Heart right ventricle (tissue), 16 donors: ENCODE measurements at places on chromosomes 2 and 18. TPM values are rescaled to one million over a fixed set of nuclear protein-coding genes. Genes with fewer than 3 reads are reported as not detected.

Gene PLA2R1
- 0.38 TPM for polyA plus RNA-seq

- DNase-seq = peak; percentile 25
These were observed 290.3 kb downstream of the TRIB2 start for GRCh38 chr2:13006829-13007717.

- no peak for DNase-seq
These were observed 97.8 kb downstream of the GATA6 start for GRCh38 chr18:22267225-22267624.

GRCh38 chr2:217185265-217185995, 325.6 kb upstream of the TNP1 start:
- DNase-seq = no peak

- DNase-seq = no peak
These were observed 75.6 kb downstream of the FASTKD2 start for GRCh38 chr2:206840999-206841398.

DNA sequence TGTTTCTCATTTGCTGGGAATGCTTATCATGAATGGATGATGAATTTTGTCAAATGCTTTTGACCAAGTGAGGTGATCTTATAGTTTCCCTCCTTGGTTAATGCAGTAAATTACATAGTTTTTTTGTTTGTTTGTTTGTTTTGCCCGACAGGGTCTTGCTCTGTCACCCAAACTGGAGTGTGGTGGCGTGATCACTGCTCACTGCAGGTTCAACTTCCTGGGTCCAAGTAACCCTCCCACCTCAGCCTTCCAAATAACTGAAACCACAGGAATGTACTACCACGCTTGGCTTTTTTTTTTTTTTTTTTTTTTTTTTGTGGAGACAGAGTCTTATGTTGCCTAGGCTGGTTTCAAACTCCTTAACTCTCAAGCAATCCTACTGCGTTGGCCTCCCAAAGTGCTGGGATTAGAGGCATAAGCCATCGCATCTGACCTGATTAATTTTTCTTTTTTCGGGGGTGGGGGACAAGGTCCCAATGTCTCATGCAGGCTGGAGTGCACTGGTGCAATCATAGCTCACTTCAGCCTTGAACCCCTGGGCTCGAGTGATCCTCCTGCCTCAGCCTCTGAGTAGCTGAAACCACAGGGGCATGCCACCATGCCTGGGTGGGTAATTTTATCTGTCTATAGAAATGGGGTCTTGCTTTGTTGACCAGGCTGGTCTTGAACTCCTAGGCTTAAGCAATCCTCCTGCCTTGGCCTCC, 48.6 kb downstream of the SMAD2 start:
- no peak for DNase-seq

- DNase-seq = no peak
These were observed 347.2 kb upstream of the DLGAP1 start for GRCh38 chr18:4802296-4802695.

DNA sequence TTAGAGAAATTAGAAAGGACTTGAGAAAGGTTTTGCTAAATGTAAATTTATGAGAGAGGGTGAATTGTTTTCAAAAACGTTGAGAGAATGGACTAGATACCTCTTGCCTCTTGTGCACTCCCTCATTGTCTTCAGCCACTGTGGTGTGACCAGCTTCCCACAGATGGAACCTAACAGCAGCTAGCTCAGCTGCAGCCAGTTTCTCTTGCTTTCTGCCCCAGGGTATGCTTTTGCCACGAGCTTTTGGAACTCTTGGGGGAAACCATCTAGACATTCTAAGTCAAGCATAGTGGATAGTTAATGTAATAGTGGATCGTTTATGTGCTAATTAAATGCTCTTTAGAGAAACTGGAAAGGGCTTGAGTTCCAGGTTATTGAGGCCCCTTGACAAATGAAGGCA, 288.2 kb downstream of the CTNNA2 start:
- no peak for DNase-seq
